Cerebellum (tissue), 4 donors: ENCODE measurements at places on chromosomes 16 and 17. TPM values are rescaled to one million over a fixed set of nuclear protein-coding genes. Genes with fewer than 3 reads are reported as not detected.

DNA sequence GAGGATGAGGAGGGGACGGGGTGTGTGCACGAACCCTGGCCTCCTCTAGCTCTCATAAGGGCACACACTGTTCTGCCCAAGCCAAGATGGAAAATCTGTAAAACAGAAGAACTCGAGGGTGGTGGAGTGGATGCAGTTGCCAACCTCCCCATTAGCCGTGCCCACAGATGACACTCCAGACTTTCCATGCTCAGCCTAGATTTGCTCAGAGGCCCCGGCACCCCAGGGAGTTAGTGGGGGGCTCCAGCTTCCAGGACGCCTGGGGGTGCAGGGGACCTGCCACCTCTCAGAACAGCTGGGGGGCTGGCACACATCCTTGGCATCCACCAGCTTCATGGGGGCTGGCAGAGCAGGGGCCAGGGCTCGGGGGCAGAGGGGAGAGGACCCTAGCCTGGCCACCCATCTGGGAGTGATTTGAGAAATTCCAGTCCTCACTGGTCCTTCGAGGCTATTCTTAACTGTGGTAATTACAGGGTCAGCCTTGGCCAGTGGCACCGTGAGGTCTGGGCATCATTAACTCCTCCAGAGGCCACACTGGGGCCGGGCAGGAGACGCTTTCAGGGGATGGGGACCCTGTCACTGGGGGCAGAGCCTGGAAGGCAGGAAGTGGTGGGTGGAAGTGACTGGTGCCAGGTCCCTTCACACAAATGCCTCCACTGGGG, 14.3 kb downstream of the VASN start:
- DNase-seq: no peak

GRCh38 chr17:41943492-41943891, 13.1 kb downstream of the ODAD4 start:
- DNase-seq: no peak

GRCh38 chr17:65185062-65185461, 47.9 kb downstream of the RGS9 start:
- DNase-seq: no peak

- DNase-seq: no peak
These were observed 1.5 kb downstream of the REXO5 start for GRCh38 chr16:20807862-20808261.

- no peak for DNase-seq
These were observed 25.5 kb upstream of the BEAN1 start for GRCh38 chr16:66401610-66402009.

GRCh38 chr17:43745541-43745940, 13.1 kb downstream of the SOST start:
- DNase-seq: no peak

DNA sequence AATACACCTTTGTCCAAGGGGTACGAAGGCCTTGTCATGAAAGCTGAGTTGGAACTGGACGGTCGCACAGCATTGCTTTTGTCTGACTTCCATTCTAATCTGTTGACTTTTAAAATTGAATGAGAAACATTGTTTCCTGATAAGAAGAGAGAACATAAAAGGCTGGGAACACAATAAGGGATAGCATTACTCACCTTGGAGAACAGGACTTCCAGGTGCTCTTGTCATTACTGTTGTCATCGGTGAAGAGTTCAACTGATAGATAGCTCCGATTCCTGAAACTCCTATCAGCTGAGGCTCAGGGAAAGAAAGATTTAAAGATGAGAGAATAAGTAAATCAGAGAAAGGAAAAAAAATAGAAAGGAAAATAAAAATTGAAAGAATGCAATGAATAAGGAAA, 351.1 kb downstream of the KCNJ2 start:
- no peak for DNase-seq

GRCh38 chr17:79987187-79987934, 48.3 kb downstream of the TBC1D16 start:
- no peak for DNase-seq

DNA sequence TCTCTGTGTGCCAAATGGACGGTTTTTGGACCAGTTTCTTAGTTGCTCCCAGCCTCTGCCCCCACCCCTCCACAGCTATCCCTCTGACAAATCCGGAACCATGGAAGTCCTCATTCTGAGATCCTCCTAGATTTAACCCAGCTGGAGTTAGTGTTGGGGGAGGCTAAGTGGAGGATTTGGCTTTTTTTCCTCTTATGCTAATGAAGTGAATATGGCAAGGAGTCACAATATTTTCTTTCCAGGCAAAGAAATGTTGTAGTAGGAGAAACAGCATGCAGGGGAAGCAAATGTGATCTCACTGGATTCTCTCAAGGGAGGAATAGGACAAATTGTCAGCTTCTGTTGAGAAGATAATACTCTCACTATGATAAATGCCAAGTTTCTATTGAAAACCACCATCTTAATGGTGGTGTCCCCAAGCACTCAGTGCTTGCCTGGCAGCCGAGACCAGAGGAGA, 159.5 kb downstream of the MSI2 start:
- DNase-seq: no peak

GRCh38 chr17:67027031-67027628, 17.2 kb upstream of the CACNG1 start:
- no peak for DNase-seq

DNA sequence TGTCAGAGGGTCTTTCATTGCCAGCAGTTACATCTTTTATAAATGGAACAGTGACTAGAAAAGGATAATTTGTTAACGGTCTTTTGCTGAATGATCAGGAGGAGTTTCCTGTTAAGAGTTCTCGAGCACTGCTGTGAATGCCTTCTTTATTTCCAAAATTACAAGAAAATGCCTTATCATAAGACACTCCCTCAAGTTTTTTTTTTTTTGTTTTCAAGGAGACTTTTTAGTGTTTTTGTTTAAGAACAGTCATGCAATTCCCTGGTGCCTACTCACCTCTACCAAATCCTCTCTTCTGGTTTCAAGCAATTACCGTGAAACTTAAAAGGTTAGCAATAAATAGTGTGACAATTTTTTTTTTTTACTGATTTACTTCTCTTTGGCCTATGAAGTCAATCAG, 19.0 kb upstream of the VWA3A start:
- no peak for DNase-seq

GRCh38 chr16:84482001-84482891, 22.2 kb downstream of the MEAK7 start:
- peak; percentile 58 for DNase-seq

- no peak for DNase-seq
These were observed 232.0 kb downstream of the CBLN1 start for GRCh38 chr16:49049644-49050043.

GRCh38 chr16:64159976-64160375, 961.9 kb downstream of the CDH11 start:
- no peak for DNase-seq

DNA sequence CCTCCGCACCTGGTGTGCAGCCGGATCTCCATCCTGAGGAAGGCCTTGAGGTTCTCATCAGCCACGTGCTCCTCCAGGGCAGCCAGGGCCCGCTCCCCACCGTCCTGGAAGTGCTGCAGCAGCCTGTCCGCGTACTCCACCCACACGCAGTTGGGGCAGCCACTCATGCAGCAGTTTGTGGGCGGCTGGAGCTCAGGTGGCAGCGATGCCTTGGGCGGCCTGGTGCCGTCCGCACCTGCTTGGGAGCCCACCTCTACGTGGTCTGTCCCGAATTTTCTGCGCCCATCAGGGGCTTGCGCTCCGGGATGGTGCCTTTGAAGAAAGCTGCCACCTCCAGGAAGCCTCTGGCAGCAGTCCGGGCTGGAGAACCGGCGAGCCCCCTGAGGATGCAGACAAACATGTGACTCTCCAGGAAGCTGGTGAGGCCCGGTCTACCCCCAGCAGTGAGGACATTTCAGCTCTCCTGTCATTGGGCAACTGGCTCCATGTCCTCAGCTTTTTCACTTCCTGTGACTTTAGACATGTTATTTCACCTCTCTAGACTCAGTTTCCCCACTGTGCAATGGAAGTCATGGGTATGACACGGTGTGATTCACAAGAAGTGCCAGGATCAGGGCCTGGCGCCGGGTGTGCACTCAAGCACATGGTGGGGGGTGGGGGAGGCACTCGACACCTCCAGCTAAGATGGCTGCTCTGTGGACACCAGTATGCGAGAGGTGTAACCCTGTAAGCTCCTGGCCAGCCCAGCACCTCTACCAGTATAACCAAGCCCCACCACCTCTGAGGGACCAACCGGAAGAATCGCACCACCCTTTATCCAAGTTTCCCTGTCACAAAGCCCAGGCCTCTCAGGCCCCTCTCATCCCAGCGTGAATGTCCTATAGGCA, 957 bp downstream of the OXLD1 start:
- no peak for DNase-seq

- no peak for DNase-seq
These were observed 29.6 kb upstream of the MRC2 start for GRCh38 chr17:62597920-62598319.

GRCh38 chr16:48489376-48489775, 104.2 kb upstream of the SIAH1 start:
- no peak for DNase-seq

GRCh38 chr16:28834349-28834748, 11.6 kb downstream of the ATXN2L start:
- DNase-seq: no peak

GRCh38 chr16:5895137-5895536, 797.5 kb upstream of the EEF2KMT start:
- no peak for DNase-seq

GRCh38 chr16:50602531-50603205, 54.5 kb downstream of the NKD1 start:
- peak; percentile 24 for DNase-seq

DNA sequence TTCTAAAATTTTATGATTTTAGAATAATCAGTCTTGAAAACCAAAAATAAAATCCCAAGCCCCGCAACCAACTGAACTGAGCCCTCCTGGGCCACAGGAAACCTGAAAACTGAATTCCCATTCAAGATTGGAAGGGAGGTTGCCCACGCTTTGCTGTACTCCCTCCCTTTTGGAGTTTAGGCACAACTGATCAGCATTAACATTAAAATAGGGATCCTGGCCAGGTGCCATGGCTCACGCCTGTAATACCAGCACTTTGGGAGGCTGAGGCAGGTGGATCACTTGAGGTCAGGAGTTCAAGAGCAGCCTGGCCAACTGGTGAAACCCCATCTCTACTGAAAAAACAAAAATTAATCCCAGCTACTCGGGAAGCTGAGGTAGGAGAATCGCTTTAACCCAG, 52.7 kb upstream of the NETO2 start:
- DNase-seq: no peak

DNA sequence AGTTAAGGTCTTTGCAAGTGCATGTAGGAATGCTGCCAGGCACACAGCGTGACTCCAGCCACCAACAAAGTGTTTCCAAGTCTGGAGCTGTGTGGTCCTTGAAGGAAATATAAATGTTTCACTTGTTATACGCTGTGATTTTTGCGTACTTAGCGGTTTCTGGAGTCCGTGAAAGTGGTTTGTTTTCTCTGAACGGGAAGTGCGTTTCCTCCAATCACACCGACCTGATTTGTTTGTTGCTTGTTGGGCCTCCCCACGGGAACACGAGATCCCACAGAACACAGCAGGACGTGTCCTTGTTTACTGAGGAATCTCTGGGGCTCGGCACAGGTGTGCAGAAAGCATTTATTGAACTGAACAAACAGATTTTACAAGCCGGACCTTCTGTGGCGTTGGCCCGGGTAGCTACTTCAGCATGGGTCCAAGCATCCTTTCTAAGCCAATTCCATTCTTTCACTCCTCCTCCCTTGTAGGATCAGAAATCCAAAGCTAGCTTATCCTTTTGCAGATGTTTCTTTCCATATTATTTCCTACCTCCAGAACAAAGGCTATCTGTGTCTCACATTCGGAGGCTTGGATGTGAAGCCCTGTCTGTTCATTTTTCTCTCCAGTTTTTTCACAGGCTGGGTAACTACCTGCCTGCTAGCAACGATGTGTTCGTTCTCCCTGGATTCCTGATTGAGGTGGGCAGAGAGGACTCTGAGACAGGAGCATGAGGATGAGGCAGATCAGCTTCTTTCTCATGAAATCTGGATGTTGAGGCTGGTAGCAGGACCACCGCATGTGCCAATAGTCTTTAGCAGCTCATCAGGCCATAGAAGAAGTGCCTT, 44.6 kb downstream of the ABAT start:
- peak; percentile 34 for DNase-seq

GRCh38 chr17:81488276-81488860, 24.2 kb downstream of the ACTG1 start:
- no peak for DNase-seq

DNA sequence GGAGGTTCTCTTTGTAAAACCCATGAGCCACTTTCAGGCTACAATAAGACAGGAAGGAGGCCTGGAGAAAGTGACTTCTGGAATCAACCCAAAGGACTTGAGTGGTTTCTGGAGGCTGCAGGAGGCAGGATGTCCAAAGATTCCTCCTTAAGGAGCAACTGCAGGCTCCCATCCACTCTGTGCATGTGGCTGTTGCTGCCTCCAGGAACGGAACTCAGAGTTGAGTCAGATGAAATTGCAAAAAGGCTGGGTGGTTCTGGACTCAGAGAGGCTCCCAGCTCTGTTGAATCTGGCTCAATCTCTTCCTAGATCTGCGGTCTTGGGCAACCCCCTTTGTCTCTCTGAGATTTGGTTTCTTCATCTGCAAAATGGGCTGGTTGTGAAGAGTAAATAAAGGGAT, 197.1 kb downstream of the SHISA9 start:
- no peak for DNase-seq

- DNase-seq: no peak
These were observed 2.3 kb downstream of the TMEM107 start for GRCh38 chr17:8173871-8174322.

DNA sequence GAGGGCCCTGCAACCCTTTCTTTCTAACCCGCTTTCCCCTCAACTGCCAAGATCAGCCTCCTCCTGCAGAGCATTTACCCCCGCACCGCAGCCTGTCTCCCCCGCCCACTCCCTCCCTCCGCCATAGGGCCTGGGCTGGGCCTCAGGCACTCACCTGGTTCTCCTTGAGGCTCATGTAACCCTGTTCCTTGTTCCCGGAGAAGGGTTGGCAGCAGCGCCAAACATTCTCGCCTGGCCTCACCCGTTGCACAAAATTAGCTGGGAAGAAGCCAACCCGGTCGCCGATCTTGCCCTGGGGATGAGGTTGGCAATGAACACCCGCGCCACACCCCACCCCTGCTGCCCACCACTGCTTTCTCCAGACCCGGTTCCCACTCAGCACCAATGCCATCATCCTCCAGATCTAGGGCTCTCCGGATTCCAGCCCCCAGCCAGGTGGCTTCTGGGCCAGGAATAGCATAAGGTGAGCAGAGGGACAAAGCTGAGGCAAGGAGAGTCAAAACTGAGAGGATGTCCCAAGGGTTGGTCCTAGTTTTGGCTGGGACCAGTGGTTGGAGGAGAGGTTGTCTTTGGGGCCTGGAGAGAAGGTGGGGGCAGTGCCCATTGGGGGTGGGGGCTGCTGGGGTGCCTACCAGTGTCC, 12.8 kb downstream of the STAC2 start:
- DNase-seq: peak; percentile 73

GRCh38 chr17:30263552-30264333, 28.0 kb downstream of the BLMH start:
- no peak for DNase-seq

- no peak for DNase-seq
These were observed 167.8 kb downstream of the RBFOX3 start for GRCh38 chr17:79443026-79443425.

- DNase-seq: no peak
These were observed 9.3 kb downstream of the PGAP3 start for GRCh38 chr17:39678340-39679116.

Gene FLOT2
- 23.5 TPM for total RNA-seq

Gene SEPTIN1
- total RNA-seq: not detected

Gene TSNAXIP1
- total RNA-seq: 4.1 TPM

Gene VMO1
- total RNA-seq: not detected

Gene OR3A3
- not detected for total RNA-seq

Gene LRRC75A
- 12.7 TPM for total RNA-seq

Gene HEATR9
- not detected for total RNA-seq

Gene TBX2
- total RNA-seq: 1.3 TPM

Gene SSTR5
- total RNA-seq: not detected

Gene KRTAP2-1
- total RNA-seq: not detected

Gene NUPR1
- total RNA-seq: 0.09 TPM

Gene NECAB2
- total RNA-seq: 15.4 TPM

Gene TBC1D3H
- total RNA-seq: not detected
